ENCODE measurements at places on chromosomes 5 and 9. TPM values are rescaled to one million over a fixed set of nuclear protein-coding genes. Genes with fewer than 3 reads are reported as not detected.

Gene PCDHB16
- 2.1 TPM for total RNA-seq

Gene PPP6C
- total RNA-seq, result 40.5 TPM

GRCh38 chr5:75568202-75568601 lies 43.1 kb upstream of the ANKDD1B start:
- DNase-seq, result no peak
- H3K27ac ChIP-seq, result no peak overlapping the region
- no peak overlapping the region for H3K4me3 ChIP-seq
- peaks cover 8% of the 10 kb centered on the region for H3K36me3 ChIP-seq
- peaks cover 23% of the 10 kb centered on the region for H3K4me1 ChIP-seq

- no peak for DNase-seq
- H3K4me3 ChIP-seq, result no peak overlapping the region
- H3K36me3 ChIP-seq, result no peaks in the 10 kb centered on the region
- peaks cover 9% of the 10 kb centered on the region for H3K4me1 ChIP-seq
- H3K27ac ChIP-seq, result peak overlapping the region; percentile 36
- H3K27me3 ChIP-seq, result no peaks in the 10 kb centered on the region
Measured at GRCh38 chr5:17180864-17181723, 36.3 kb upstream of the BASP1 start.

GRCh38 chr5:131406975-131407638 lies 143.3 kb downstream of the CDC42SE2 start:
- no peak overlapping the region for H3K4me3 ChIP-seq
- no peaks in the 10 kb centered on the region for H3K4me1 ChIP-seq
- H3K27ac ChIP-seq, result no peak overlapping the region
- no peak for DNase-seq

DNA sequence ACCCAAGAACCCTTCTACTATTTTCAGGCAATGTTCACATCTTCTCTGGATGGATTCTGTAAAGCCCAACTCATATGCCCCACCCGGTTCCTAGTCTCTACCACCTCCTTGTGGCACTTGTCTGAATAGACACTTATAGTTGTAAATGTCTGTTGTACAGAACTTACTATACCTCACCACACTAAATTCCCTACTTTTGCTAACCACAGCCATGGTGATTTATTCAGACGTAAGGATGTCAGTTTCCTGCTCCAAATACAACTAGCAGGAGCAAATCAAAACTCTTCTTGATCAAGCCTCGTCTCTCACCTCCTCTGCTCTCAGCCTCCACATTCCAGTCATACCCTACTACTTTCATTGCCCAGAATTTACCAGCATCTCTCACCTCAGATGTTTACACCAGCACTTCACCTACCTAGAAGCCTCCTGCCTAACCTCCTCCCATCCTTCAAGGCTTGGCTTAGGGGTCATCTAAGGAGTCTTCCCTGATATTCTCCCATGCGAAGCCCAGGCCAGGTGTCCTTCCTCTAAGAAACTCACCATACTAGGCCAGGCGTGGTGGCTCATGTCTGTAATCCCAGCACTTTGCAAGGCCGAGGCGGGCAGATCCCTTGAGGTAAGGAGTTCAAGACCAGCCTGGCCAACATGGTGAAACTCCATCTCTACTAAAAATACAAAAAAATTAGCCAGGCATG lies 75.5 kb downstream of the MAPKAP1 start:
- DNase-seq, result peak; percentile 30
- no peaks in the 10 kb centered on the region for H3K36me3 ChIP-seq
- H3K27me3 ChIP-seq, result no peaks in the 10 kb centered on the region
- no peak overlapping the region for H3K27ac ChIP-seq
- H3K4me1 ChIP-seq, result peaks cover 26% of the 10 kb centered on the region

DNA sequence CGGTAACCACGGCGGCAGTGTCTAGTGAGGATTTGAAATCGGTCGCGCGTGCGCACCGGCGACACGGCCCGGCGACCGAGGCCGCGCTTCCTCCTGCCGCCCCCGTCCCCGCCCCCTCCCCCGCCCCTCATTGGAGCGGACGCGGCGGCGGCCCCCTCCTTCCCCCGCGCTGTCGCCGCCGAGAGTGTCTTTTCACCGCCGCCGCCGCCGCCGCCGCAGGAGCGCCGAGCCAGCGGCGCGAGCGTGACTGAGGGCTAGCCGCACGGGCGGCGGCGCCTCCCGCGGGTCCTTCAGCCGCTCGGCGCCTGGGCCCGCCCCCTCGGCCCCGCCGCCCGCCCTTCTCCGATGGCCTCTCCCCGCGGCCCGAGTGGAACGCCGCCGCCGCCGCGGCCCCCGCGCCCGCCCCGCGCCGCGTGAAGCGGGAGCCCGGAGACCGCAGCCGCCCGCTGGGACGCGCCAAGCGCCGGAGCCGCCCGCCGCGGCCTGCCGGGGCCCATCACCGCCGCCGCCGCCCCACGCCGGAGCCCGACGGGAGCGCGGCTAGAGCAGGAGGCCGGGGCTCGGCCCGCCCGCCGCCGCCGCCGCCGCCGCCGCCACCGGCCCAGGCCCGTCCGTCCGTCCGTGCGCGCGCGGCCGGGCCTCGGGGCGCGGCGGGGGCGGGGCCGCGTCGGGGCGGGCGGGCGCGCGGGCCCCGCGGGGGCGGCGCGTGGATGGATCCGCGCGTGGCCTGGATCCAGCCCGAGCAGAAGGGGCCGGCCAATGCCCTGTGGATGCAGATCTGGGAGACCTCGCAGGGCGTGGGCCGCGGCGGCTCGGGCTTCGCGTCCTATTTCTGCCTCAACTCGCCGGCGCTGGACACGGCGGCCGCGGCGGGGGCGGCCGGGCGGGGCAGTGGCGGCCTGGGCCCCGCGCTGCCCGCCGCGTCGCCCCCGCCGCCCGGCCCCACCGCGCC lies at the start of gene TENT4A:
Gene TENT4A (plus strand): TSS at position 159 of the 952 bp plus-strand sequence. CDS start 552 bp downstream, at position 711.
- H3K27ac ChIP-seq, result peak within 1 kb of the TSS; percentile 90
- peak; percentile 99 for DNase-seq
- peaks cover 44% of the 10 kb centered on the region for H3K4me1 ChIP-seq
- H3K27me3 ChIP-seq, result no peaks in the 10 kb centered on the region
- H3K4me3 ChIP-seq, result peak within 1 kb of the TSS; percentile 89
- no peaks in the 10 kb centered on the region for H3K36me3 ChIP-seq
